Smooth muscle cell of the coronary artery (primary cell): ENCODE measurements at places on chromosomes 1 and 21. TPM values are rescaled to one million over a fixed set of nuclear protein-coding genes. Genes with fewer than 3 reads are reported as not detected.

The ITLN2 gene
- 0.82 and 1.5 TPM in 2 replicates for total RNA-seq

The ZFP69B gene
- total RNA-seq = 1.1 and 7.2 TPM in 2 replicates

The FAM76A gene
- 9.2 and 16.7 TPM in 2 replicates for total RNA-seq

The PTP4A2 gene
- 305 and 492 TPM in 2 replicates for total RNA-seq

The PRDX6 gene
- total RNA-seq = 175 and 194 TPM in 2 replicates

The SERTAD4 gene
- total RNA-seq = 2.8 TPM in 1 of 2 replicates, not detected in the other

The PCBP3 gene
- 10.8 TPM in 1 of 2 replicates, not detected in the other for total RNA-seq

The OLFML2B gene
- 0.53 and 16.8 TPM in 2 replicates for total RNA-seq

The LCE6A gene
- not detected in 2 replicates for total RNA-seq
